HFFc6 (cell line): ENCODE measurements at places on chromosomes 2 and 18. TPM values are rescaled to one million over a fixed set of nuclear protein-coding genes. Genes with fewer than 3 reads are reported as not detected.

GRCh38 chr2:102796337-102796736 lies 34.5 kb downstream of the TMEM182 start:
- H3K27ac ChIP-seq: no peak overlapping the region
- H3K36me3 ChIP-seq: peaks cover 22% of the 10 kb centered on the region
- no peaks in the 10 kb centered on the region for H3K4me1 ChIP-seq
- no peak for DNase-seq
- no peaks in the 10 kb centered on the region for H3K27me3 ChIP-seq
- no peak overlapping the region for H3K4me3 ChIP-seq

- H3K27ac ChIP-seq: no peak overlapping the region
- DNase-seq: no peak
- peaks cover 44% of the 10 kb centered on the region for H3K4me1 ChIP-seq
- peaks cover 3% of the 10 kb centered on the region; the same call in 1 of the 2 replicates for H3K27me3 ChIP-seq
Observed at GRCh38 chr18:369224-370015, 101.6 kb upstream of the THOC1 start.

The SCN2A gene
- total RNA-seq: 0.19 to 0.65 TPM (median 0.44 TPM) in 3 replicates

- no peaks in the 10 kb centered on the region for H3K27me3 ChIP-seq
- peak; percentile 38 for DNase-seq
Observed at GRCh38 chr18:47893939-47894699, 36.3 kb downstream of the SMAD2 start.

GRCh38 chr2:56248965-56249742 lies 65.4 kb downstream of the CCDC85A start:
- peak overlapping the region; percentile 44 for H3K27ac ChIP-seq
- peak overlapping the region; percentile 27; the same call in 1 of the 2 replicates for H3K4me3 ChIP-seq
- peaks cover 2% of the 10 kb centered on the region for H3K27me3 ChIP-seq
- peaks cover 72% of the 10 kb centered on the region for H3K4me1 ChIP-seq

GRCh38 chr2:33605056-33605455 lies 6.0 kb upstream of the FAM98A start:
- H3K4me3 ChIP-seq: no peak overlapping the region
- H3K4me1 ChIP-seq: peaks cover 13% of the 10 kb centered on the region
- H3K27ac ChIP-seq: no peak overlapping the region
- no peak for DNase-seq
- peaks cover 9% of the 10 kb centered on the region for H3K27me3 ChIP-seq

DNA sequence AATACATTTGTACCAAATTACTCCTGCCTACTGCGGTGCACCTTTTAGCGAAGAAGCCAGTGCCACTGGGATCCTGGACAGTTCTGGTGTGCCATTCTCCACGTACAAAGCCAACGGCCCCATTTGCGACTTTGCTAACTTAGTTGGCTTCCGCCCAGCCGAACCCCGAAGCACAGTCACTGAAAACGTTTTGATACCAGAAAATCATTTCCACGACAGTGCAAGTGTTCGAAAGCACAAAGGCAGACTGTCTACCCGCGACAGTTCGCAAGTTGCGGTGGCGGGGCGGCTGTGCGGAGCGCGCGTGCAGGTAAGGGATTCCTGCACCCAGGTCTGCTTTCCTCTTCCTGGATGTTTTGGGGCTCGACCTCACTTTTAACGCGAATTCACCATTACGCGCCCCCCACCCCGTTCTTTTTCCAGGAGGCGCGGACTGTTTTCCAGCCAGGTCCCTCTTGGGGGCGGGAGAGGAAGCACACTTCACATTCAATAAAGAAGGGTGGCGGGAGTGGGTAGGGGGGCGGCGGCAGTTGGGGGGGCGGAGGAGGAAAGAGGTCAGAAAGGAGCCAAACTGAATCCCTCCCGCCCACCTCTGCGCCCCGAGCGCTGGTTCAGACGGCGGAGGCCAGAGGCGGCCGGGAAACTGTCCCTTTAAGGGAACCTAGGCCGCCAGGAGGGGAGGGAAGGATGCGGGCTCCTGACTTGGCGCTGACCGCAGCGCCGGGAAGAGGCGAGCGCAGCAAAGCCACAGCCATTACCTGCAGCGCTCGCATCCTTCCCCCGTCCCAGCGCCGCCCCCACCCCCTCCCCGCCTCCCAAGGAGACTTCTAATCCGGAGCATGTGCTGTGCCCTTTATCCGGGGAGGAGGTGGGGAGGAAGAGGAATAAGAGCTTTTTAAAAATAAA lies 107.4 kb upstream of the KCTD1 start:
- peaks cover 43% of the 10 kb centered on the region for H3K27me3 ChIP-seq
- H3K36me3 ChIP-seq: no peaks in the 10 kb centered on the region
- H3K27ac ChIP-seq: no peak overlapping the region
- H3K4me3 ChIP-seq: peak overlapping the region; percentile 52
- DNase-seq: peak; percentile 5

DNA sequence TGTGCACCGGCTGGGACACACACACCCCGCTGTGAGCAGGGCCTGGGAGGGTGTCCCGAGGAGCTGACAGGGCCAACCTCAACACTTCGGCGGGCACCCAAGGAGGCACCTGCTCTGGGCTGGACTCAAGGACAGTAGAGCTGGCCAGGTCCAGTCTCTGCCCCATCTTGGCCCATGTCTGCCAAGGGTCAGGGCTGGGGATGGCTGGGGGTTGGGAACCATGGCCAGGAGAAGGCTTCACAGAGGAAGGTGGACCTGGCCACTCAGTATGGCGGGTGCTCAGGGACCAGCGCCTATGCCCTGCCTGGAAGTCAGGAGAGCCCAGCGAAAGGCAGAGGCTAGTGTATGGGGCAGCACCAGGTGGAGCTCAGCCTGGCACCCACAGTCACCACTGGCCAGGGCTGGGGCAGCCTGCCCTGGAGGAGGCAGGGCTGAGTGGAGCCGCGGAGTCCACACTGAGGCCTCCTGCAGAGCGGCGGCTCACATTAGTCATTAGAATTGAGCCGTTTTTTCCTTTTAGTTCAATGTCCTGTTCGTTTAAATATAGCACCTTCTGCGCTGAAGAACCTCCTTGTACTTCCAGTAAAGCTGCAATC lies 4.2 kb downstream of the ERFE start:
- H3K27me3 ChIP-seq: peaks cover 2% of the 10 kb centered on the region
- H3K4me1 ChIP-seq: 0 out of 2 replicates have a peak, but pooled peaks cover 5% of the 10 kb centered on the region
- no peaks in the 10 kb centered on the region for H3K36me3 ChIP-seq
- no peak overlapping the region for H3K4me3 ChIP-seq
- H3K27ac ChIP-seq: no peak overlapping the region

GRCh38 chr2:18987592-18988073 lies 370.8 kb downstream of the OSR1 start:
- H3K36me3 ChIP-seq: no peaks in the 10 kb centered on the region
- H3K4me1 ChIP-seq: peaks cover 58% of the 10 kb centered on the region
- peak overlapping the region; percentile 56 for H3K4me3 ChIP-seq
- H3K27me3 ChIP-seq: no peaks in the 10 kb centered on the region

The DES gene
- 0.13 TPM in 1 of 3 replicates, not detected in the others for total RNA-seq

GRCh38 chr2:228646061-228646460 lies 464.6 kb upstream of the SPHKAP start:
- no peak overlapping the region for H3K4me3 ChIP-seq
- H3K36me3 ChIP-seq: peaks cover 9% of the 10 kb centered on the region; the same call in 1 of the 2 replicates
- H3K27me3 ChIP-seq: peaks cover 2% of the 10 kb centered on the region
- H3K27ac ChIP-seq: no peak overlapping the region
- peaks cover 46% of the 10 kb centered on the region for H3K4me1 ChIP-seq

DNA sequence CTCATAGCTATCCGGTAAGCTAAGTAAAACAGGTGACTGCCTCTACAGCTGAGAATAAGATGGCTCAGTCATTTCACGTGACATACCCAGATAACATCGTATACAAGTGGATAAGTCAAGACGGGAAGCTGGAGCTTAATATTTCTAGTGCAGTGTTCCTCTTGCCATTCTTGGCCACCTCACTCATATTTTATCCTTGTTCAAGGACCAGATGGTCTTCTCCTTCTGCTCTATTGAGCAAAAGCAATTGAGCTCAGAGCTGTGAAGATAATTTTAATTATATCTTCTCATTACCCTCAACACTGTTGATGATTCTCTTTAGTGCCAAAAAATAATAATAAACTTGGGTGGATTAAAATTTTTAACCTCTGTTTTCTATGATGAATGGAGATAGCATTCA lies 201.1 kb downstream of the DCC start:
- no peaks in the 10 kb centered on the region for H3K4me1 ChIP-seq
- DNase-seq: no peak
- H3K4me3 ChIP-seq: no peak overlapping the region
- H3K27ac ChIP-seq: no peak overlapping the region
- H3K36me3 ChIP-seq: no peaks in the 10 kb centered on the region
- H3K27me3 ChIP-seq: no peaks in the 10 kb centered on the region; the same call in 1 of the 2 replicates

The IL1F10 gene
- total RNA-seq: not detected in 3 replicates

DNA sequence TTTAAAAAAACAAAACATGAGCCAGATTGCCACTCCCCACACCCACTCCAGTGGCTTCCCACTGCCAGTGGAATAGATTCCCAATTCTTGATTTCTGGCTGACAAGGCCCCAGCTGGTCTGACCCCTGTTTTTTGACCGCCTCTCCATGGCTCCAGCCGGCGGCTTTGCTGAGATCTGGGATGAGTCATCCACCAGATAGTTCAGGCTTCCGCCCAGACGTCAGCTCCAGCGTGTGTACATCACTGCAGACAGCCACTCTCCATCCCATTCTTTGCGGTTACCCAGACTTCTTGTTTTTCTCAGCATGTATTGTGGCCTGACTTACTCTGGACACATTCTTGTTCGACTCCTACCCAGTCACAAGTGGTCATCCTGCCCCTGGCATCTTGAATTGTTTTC lies 227.9 kb downstream of the GBX2 start:
- H3K27ac ChIP-seq: no peak overlapping the region
- no peak for DNase-seq
- no peak overlapping the region for H3K4me3 ChIP-seq
- peaks cover 11% of the 10 kb centered on the region for H3K36me3 ChIP-seq

- no peak overlapping the region for H3K4me3 ChIP-seq
- 0 out of 2 replicates have a peak, but pooled peaks cover 4% of the 10 kb centered on the region for H3K4me1 ChIP-seq
- no peaks in the 10 kb centered on the region; the same call in 1 of the 2 replicates for H3K27me3 ChIP-seq
- H3K36me3 ChIP-seq: no peaks in the 10 kb centered on the region
Observed at GRCh38 chr2:144607099-144607498, 87.2 kb upstream of the ZEB2 start.

The RAPH1 gene
- 40.9 and 46.6 TPM in 2 replicates for total RNA-seq
